G401 (cell line): ENCODE measurements at places on chromosomes 12 and 14. TPM values are rescaled to one million over a fixed set of nuclear protein-coding genes. Genes with fewer than 3 reads are reported as not detected.

The GNG2 gene
- total RNA-seq: not detected in 2 replicates

The KCNK13 gene
- not detected in 2 replicates for total RNA-seq

The PMEL gene
- 22.2 and 27.9 TPM in 2 replicates for total RNA-seq

The NYNRIN gene
- 19.7 and 24.1 TPM in 2 replicates for total RNA-seq

The CD163L1 gene
- not detected in 2 replicates for total RNA-seq

The SLC35F4 gene
- total RNA-seq: 0.88 TPM in 1 of 2 replicates, not detected in the other

The CCDC88C gene
- total RNA-seq: 14.0 and 16.9 TPM in 2 replicates

The BCL2L14 gene
- total RNA-seq: not detected in 2 replicates

The PIANP gene
- 0.44 and 4.4 TPM in 2 replicates for total RNA-seq

DNA sequence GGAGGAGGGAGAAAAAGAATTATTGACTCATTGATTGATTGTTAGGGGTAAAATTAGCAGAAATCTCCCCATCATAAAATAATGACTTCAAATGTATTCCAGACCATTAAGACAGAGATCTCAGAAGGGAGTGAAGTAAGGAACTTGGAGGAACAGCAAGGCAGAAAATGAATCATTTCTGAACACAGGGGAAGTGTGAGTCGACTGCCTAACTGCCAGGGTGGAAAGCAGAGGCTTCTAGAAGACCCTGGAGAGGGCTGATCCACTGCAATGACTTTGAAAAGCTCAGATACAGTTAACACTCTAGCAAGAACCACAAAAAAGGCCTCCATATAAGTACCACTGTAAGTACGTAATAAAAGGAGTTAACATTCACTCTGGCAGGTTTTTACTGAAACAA is 9.7 kb downstream of the GLTP start:
- no peak for DNase-seq

DNA sequence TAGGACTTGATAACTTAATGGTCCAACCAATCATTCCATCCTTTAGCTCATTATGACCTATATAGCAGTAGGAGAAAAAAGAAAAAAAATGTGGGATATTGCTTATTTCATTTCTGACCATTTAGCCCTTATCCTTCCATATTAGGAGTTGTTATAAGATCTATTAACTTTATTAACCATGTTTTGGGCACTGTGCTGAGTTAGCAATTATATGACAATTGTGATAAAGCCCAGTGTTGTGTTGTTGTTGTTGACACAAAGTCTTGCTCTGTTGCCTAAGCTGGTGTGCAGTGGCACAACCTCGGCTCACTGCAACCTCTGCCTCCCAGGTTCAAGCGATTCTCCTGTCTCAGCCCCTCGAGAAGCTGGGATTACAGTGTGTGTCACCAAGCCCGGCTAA is 569.7 kb upstream of the FOXG1 start:
- no peak for DNase-seq

DNA sequence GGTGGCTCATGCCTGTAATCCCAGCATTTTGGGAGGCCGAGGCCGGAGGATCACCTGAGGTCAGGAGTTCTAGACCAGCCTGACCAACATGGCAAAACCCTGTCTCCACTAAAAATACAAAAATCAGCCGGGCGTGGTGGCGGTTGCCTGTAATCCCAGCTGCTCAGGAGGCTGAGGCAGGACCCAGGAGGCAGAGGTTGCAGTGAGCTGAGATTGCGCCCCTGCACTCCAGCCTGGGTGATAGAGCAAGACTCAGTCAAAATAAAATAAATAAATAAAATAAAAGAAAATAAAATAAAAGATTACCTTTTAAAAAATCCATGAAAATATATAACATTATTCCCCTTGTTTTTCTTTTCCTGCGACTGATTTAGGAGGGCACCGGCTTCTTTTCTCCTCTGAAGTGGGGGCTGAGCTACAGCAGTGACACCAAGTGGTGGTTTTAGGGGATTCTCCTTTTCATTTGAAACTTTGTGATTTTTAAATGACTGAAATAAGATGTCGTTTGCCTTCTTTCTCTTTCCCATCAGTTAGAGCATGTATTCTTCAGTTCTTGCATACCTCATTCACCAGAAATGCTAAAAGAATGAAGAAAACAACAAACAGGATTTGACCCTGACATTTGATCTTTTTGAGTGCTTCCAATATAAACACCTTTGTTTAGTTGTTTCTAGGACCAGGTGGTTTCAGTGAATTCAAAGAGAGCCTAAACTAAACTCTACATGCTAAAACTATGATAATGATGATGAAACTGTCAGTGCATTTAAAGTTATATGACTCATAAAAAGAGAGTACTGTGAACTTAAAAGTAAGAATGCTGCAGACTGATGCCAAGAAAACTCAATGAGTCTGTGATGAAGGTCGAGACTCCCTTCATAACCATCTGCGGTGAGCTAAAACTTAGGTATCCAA is 22.6 kb upstream of the PKP2 start:
- DNase-seq: peak; percentile 74

GRCh38 chr12:52832451-52832850 is 1.7 kb downstream of the KRT79 start:
- no peak for DNase-seq

GRCh38 chr14:34266344-34266743 is 195.7 kb downstream of the SPTSSA start:
- DNase-seq: no peak

- DNase-seq: no peak
These were observed 13.3 kb upstream of the OAS3 start for GRCh38 chr12:112924986-112925385.

GRCh38 chr12:96434107-96434506 is 33.9 kb upstream of the CDK17 start:
- no peak for DNase-seq

DNA sequence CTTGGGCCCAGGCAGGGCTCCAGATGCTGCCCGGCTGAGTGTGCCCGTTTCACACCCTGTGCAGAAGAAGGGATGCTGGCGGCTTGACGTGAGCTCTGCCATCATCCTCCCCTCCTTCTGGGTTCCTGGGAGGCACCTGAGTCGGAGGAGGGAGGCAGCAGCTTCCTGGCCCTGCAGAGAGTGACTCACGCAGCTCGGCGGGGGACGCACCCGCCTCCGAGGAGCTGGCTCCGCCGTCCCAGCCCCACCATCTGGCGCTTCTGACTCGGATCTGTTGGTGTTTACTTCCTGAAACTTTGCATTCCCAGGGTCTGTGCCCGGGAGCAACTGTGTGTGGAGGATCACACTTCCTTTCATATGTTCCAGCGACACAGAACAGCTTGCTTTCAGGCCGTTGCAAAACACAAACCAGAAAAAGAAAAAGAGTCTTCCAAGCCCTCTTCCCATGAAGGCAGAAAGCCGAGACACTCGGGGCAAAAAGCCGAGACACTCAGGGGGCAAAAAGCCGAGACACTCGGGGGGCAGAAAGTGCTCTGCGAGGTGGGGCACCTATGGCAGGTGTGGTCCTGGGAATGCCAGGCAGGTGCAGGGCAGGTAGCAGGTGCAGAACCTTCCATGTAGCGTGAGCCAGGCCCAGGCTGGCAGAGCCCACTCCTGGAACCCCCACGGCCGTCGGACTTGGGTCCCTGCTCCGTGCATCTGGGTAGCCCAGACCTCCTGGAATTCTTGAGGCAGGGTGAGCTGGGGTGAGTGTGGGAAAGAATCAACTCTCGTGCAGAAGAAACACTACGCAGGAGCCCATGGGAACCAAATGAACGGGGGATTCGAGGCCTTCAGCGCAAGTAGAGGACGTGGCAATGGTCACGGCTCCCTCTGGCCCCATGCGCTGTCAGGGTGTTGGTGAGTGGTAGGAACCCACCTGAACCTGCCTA is 27.6 kb upstream of the GALNT9 start:
- DNase-seq: peak; percentile 91

DNA sequence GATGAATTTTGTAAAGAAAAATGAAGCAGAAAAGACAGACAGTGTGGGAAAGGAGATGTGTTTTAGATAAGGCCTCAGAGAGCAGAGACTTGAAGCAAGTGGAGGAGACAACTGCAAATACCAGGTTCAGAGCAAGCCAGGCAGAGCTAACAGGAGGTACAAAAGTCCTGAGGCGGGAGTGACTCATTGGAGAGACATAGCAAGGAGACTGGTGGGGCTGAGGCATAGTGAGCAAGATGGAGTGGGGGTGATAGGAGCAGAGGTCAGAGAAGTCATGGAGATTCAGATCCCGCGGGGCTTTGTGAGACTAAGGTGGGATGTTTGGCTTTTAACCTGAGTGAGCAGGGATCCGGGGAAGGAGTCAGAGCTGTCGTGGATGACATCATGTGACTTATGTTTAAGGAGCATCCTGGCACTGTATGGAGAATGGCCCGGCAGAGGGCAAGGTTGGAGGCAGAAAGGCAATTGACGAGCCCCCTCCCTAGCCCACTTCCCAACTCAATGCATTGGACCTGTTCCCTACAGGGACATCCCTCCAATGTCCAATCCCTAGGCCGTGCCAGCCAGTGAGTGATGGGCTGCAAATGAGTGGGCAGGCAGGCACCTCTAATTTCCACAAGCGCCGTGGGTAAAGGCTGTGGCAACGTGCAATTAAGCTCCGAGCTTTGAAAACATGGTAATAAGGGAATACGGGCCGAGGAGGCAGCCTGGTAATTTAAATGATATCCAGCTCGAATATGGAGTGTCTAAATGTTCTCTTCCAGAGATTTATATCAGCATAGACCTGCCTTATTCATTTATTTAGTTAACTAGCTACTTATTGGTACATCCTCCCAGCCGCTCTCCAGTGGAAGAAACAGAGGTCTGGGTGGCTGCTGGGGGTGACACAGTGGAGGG is 206.8 kb upstream of the LHX5 start:
- DNase-seq: no peak

GRCh38 chr12:12439636-12440035 is 82.8 kb downstream of the BORCS5 start:
- no peak for DNase-seq

GRCh38 chr12:129101404-129101803 is 248.1 kb downstream of the GLT1D1 start:
- no peak for DNase-seq

DNA sequence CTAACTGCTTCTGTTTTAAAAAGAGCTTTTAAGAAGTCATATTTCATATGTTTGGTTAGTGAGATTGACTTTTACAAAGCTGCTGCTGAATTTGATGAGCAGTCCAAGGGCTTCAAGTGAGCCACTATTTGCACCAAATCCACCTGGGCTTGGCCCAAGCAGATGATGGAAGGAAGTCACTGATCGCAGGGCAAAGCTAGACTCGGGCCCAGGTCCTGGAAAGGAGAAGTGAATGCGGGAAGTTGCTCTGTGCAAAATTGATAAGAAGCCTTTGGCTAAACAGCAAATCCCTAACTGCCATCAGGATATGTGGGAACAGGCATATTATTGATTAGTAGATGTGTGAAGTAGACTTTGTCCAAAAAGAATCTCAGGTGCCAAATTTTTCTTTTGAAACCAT is 30.5 kb downstream of the PLXNC1 start:
- no peak for DNase-seq

DNA sequence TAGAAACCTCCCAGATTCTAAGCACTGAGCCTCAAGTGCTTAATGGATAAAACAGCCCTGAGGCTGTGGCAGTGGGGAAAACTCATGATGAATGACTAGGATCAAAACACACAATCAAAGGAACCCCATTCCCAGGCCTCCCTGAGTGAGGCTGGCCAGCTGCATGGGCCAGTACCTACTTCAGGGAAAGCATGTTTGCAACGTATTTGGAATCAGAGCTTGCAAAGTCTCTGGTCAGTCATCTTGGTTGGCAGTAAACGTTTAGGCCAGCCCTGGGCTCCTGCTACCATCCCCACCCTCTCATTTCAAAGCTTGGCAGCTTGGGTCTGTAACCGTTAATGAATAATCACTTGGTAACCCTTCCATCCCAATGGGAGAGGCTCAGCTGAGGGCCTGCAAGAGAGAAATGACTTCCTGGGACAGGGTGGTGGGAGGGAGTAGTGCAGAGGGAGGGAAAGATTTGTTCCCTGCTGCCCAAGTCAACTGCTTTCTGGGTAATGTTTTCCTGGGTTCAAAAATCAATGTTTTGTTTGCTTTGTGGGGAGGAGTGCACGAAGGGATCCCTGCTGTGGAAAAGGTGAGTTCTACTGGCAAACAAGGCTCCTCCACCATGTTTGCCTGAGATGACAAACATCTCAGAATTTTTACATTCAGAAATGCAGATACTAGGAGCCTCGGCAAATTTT is 2.0 kb upstream of the RNASE8 start:
- DNase-seq: no peak

GRCh38 chr12:18690653-18691052 is 47.2 kb downstream of the PLCZ1 start:
- no peak for DNase-seq

DNA sequence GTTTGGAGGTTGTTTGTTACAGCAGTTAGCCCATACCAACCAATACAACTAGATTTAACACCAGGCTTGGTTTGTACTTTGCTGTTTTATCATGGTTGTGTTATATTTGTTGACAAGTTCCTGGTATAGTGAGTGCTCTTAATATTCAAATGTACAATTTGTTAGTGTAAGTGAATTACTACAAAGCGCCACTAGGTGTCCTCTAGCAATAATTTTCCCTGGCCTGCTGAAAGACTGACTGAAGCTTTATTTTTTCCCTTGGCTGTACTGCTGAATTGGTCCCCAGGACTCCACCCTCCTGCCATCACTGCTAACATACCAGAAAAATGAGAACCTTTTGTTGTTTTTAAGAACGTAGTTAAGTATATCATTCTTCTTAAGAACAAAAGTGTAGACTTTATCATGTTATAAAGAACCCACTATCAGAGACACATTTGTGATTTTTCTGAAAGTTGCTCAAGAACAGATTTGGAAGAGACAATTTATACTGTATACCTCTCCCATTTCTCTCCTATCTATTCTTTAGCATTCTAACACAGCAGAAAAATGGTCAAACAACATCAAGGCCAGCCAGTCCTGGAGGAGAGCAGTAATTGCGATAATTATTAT is 75.3 kb upstream of the FAR2 start:
- peak; percentile 55 for DNase-seq

DNA sequence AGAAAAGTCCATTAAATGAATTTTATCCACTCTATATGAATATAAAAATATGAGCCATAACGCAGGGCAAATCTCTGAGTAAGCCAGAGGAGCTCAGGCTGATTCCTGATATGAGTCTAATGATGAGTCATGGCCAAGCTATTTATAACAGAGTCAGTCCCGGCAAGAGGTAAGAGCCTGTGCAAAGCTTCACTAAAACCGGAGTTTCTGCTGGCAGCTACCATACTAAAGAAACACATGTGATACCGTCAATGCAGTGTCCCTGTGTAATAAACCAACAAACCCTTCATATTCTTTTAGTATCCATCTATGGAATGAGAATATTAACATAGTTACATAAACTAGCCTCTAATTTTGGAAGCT is 319.4 kb downstream of the KCNC2 start:
- peak; percentile 6 for DNase-seq

DNA sequence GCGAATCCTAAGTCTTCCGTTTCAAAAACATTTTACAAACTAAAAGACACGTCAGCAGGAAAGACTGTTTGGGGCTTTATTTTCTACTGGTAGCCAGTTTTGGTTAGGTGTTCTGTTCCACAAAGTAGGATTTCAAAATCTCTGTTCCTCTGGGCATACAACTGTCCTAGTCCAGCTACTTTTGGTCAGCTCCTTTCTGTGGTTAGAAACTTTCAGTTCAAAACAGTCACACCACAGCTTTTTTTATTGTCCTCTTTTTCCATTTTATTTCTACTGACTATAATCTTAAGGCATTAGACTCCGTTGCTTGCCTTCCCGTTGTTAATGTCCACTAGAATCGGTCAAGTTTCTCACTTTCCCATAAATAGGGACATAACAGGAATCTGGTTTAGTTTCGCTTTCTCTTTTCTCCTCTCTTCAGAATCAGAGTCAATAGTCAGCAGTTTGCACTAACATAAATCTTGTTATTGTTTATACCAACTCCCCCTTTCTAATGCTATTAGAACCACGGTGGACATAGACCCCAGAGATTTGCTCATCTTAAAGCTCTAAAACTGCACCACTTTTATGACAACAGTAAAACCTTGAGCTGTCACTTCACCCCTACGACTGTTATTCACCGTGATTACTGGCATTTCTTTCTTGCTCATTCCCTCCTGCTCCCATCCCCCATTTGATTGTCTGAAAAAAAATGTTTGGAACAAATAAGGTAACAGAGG is 41.5 kb upstream of the NPAS3 start:
- DNase-seq: peak; percentile 7
